ENCODE measurements at places on chromosomes 1 and 21.

DNA sequence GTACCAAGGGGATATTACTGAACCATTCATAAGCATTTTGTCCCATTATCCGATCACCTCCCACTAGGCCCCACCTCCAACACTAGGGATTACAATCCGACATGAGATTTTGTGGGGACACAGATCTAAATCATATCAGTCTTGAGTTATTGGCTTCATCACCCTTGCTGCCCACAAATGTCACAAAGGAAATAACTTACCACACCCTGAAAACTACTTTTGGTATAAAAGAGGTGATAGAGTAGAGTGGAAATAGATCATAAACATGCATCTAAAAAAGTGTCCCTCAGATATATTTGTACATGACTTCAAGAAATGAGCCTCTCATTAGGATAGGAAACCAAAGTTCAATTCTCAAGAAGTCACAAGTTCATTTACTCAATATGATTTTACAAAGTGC is 22.6 kb upstream of the FCRL3 start:
- no peak for DNase-seq

GRCh38 chr1:77412069-77412819 is 130.4 kb downstream of the AK5 start:
- peak; percentile 81 for DNase-seq

- no peak for DNase-seq
These were observed 15.4 kb upstream of the CD2 start for GRCh38 chr1:116738673-116739370.

GRCh38 chr1:77468257-77468948 is 186.6 kb downstream of the AK5 start:
- no peak for DNase-seq

- no peak for DNase-seq
These were observed 351.3 kb downstream of the RRAGC start for GRCh38 chr1:38508232-38508631.

GRCh38 chr1:154418062-154418921 is 13.1 kb downstream of the IL6R start:
- no peak for DNase-seq

DNA sequence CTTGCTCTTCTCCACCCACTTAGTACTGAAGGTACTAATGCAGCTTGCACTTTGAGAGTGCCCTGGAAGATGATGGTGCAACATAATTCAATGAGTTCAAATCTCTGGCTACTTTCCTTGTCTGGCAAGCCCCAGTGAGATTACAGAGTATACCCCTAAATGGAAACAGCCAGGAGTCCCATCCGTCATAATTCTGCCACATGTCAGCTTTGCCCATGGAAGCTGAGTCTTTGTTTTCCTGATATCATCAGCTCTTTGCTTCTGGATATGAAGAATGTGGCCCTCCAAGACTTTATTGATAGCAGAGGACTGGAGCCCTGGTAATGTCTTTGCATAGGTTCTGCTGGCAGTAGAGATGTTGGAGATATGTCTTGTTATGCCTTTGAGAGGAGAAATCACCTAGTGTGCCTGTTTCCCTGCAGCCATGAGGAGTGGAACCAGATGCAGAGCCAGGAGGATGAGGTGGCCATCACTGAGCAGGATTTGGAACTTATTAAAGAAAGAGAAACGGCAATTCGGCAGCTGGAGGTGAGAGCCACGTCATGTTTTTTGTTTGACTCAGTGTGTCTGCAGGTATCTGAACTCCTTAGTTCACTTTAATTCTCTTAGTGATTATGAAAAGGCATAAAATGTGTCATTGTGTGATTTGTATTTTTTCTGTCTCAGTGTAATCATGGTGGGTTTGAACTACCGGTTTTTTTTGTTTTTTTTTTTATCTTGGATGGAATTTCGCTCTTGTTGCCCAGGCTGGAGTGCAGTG is 18.7 kb upstream of the PPP1R8 start:
- no peak for DNase-seq

- peak; percentile 53 for DNase-seq
These were observed 141.0 kb downstream of the TNFSF18 start for GRCh38 chr1:172909606-172910326.

DNA sequence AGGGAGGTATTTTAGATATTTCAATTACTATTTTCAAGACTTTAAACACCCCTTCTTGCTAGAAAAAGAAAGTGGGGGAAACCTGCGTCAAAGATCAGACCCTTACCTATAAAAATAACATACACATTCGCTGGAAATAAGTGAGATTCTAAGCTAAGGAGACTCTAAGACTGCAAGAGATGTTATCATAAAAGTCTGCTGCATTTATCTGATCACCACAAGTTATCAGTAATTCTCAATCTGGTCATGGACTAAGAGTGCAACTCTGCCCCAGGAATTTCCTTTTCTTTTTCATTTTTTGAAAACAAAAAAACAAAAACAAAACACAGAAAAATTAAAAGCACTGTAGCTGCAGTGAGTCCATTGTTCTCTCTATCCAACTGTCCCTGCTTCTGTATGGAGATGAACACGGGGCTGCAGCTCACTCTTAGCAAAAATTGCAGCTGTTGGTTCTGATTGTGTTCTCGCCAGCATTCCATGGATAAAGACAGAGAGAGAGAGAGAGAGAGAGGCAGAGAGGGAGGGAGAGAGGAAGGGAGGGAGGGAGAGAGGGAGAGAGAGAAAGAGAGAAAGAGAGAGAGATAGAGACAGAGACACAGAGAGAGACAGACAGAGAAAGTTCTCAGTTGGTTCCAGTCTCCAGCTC is 14.1 kb downstream of the XKR8 start:
- DNase-seq = no peak

DNA sequence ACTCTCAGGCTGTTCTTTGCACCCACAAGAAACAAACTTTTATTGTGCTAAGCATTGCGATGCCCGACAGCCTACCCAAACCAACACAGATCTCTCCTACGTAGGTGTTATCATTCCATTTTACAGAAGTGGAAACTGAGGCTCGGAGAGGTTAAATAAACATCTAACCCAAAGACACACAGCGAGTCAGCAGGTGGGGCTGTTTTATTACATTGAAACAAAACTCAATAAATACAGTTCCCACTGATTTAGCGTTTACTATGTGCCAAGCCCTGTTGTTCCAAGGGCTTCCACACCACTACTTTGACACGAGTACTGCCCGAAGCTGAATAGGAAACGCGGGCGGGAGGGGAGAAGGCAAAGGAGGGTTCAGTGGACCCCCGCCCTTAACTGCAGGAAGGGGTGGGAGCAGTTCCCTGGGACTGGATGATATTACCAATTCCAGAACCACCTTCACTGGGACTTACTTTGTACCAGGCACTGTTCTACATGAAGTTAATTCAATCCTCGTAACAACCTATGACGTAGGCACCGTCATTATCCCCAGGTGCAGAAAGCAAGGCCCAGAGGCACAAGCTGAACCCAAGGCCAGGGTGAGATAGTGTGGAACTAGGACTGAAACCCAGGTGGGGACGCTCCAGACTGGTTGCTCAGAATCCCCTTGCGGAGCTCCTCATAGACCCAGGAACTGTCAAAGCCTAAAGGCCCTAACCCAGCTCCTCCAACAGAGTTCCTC is 19.3 kb upstream of the ALDH4A1 start:
- DNase-seq = peak; percentile 57

- no peak for DNase-seq
These were observed 114.8 kb downstream of the DNAH14 start for GRCh38 chr1:225044258-225044657.

DNA sequence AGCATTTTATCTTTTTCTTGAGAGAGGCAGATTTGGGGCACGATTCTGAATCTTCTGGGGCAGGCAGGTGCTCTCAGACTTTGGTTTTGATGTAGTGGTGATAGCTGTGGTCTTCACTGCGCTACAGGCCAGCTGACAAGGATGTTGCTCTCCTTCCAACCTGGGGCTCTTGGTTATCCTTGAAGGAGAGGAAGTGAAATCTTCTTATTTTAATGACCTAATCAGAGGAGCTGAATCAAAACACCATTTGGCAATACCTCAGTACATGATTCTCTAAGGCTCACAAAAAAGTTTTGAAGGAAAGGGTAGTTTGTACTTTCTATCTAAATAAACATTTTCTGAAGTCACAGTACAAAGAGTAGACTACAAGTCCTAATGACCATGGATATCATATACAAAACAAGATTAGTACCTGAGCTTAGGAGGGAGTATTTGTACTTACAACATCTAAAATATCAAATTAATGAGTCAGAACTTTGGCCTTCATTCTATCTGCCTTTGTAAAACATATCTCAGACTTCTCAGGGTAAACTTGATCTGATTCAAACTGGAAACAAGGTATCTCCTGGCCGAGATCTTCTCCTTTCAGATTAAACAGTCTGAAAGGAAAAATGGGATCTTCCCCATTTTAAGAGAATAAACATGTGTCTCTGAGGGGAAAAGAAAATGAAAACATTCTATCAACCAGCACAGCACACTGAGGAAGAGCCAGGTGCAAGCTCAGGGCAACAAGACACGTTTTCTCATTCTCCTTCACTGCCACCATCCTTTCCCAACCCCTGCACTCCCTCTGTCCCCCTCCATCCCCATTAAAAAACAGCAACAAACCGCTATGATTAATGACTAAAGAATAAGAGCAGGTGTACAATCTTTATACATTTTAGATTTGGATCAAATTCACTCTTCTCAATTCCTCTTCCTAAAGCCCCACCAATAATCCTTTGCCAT is 69.2 kb downstream of the SH3GLB1 start:
- no peak for DNase-seq

DNA sequence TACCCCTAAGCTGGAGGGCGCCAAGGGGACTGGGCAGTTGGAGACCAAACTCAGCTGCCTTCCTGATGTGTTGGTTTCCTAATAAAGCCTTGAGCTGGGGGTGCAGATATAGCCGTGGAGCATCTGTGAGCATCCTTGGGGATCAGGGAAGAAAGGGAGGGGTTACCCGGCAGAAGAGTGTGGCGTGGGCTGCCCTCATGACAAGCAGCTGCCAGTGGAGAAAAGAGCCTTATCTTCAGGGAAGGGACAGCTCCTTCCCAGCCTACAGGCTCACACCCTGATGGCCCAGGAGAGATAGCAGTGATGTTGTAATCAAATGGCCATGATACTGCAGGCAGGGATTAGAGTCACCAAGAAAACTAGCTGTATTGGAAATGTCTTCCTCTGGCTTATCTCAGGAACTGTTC is 10.8 kb upstream of the NFASC start:
- no peak for DNase-seq

GRCh38 chr1:12132078-12132477 is 34.7 kb upstream of the TNFRSF1B start:
- DNase-seq = no peak

- no peak for DNase-seq
These were observed 10.0 kb downstream of the HES2 start for GRCh38 chr1:6409733-6410132.

DNA sequence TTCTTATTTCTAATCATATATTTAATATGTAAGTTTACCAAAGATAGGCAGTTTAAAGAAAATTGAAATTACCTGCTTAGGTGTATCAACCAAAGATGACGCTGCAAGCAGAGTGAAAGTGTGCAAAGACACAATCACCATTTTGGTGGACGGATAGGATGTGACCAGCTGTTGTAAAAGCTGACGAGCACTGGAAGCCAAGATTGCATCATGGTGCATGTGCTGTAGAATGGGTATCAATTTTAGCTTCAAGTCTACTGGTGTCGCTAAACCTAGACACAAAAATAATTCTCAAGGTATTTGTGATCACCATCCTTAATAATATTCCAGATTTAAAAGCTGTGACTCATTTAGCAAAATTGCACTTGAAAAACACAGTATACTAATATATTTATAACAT is 28.2 kb downstream of the INTS7 start:
- DNase-seq = no peak

- no peak for DNase-seq
These were observed 178.2 kb downstream of the PLPP3 start for GRCh38 chr1:56401191-56401590.

DNA sequence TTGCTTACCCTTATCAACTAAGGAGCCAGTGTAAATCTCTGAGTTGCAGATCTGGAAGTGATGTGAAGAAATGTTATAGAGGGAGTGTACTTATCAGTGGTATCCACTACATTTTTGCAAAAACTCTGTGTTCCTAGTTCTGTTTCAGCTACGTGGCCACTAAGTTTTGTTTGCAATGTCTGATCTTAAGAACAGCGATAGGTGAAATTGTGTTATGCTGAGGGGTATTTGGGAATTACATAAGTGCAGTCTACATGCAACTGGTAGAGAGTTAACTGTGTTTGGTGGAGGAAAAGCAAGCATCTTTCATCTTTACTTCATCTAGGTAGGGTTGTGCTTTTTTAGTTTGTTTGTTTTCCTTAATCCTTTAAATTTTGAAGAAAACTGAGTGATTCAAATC is 198.8 kb upstream of the SGIP1 start:
- DNase-seq = peak; percentile 32

DNA sequence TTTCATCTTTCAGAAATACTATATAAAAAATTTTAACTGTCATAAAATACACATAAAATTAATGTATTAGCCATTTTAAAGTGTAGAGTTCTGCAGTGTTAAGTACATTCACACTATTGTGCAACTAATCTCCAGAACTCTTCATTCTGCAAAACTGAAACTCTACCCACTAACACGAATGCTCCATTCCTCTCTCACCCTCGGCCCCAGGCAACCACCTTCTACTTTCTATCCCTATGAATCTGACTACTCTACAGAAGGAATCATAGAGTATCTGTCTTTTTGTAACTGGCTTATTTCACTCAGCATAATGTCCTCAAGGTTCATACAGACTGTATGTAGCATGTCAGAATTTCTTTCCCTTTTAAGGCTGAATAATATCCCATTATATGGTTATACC is 43.4 kb downstream of the LTN1 start:
- DNase-seq = no peak

DNA sequence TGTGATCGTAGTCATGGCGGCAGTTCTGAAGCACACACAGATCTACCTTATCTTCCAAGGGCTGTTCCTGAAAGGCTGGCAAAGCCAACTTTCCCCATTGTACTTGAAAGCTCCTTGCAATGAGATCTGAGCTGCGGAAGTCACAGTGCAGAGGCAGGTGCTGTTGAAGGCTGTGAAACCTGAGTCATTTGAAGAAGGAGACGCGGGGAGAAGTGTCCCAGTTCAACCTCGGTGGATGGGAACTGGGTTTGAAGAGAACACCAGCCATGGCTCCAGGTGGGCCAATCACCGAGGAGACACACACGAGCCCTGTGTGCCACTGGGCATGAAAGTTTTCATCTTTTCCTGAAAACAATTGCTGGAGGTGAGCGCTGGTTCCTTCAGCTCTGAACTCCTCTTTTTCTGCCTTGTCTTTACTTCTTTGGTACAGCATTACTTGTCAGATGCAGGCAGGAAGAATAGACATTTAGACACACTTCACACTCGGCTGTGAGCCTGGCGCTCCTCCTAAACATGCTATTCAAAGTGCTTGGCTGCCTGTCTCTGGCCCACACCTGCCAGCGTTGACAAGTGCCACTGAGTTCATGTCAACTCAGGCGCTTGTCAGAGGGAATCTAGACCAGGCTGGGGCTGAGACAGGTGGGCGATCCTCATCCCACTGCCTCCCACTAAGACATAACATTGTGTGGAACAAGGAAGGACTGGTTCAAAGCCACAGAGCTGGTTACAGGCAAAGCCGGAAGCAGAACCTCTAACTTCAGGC is 25.7 kb upstream of the PDE9A start:
- no peak for DNase-seq
